ENCODE measurements at places on chromosomes 2 and 18. TPM values are rescaled to one million over a fixed set of nuclear protein-coding genes. Genes with fewer than 3 reads are reported as not detected.
A peak's percentile ranks its signal among the peaks of the same experiment; 100 is the strongest.

- no peak for DNase-seq
- H3K27ac ChIP-seq, result no peak overlapping the region
- peaks cover 28% of the 10 kb centered on the region for H3K36me3 ChIP-seq
- peaks cover 75% of the 10 kb centered on the region for H3K4me1 ChIP-seq
- no peaks in the 10 kb centered on the region for H3K27me3 ChIP-seq
- H3K4me3 ChIP-seq, result no peak overlapping the region
Measured at GRCh38 chr2:239261796-239262483, 138.9 kb downstream of the HDAC4 start.

DNA sequence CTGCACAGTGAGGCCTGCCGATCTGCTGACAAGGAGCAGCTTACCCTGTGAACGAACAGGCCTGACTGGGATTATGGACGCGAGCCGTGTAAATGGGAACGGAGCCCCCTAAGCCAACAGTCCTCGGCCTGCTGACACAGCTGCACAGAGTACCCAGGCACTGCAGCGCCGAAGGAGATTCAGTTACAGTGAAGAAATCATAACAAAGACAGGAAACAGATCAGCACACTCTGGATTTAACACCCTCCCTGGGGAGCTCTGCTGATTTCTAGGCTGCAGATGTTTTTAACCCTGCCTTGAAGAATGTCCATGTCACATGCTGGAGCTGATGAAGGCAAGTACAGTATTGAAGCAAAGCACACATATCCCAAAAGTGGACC, 43.4 kb downstream of the COLEC12 start:
- no peaks in the 10 kb centered on the region for H3K4me1 ChIP-seq
- no peak for DNase-seq
- H3K36me3 ChIP-seq, result no peaks in the 10 kb centered on the region
- H3K27me3 ChIP-seq, result no peaks in the 10 kb centered on the region

GRCh38 chr2:136510244-136510643, 255.1 kb upstream of the THSD7B start:
- H3K36me3 ChIP-seq, result no peaks in the 10 kb centered on the region
- peaks cover 2% of the 10 kb centered on the region for H3K27me3 ChIP-seq
- no peak overlapping the region for H3K4me3 ChIP-seq
- H3K4me1 ChIP-seq, result no peaks in the 10 kb centered on the region
- H3K27ac ChIP-seq, result no peak overlapping the region

DNA sequence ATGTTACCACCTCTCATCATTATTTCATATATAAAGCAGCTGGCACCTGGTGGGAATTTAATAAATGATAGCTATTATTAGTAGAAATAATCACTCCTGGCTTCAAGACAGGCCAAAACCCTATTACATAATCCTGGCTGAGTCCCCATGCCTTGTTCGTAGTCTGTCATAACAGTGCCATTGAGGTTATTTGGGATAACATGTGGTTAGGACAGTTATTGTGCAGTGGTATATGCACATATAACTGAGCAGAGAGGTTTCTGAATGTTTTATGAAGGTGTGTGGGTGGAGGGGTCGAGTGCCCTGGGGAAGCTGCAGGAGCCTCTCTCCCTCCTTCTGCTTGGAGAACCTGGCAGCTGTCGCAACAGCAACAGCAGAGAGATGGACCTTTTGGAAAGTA, 162.4 kb upstream of the NABP1 start:
- no peak for DNase-seq
- H3K4me3 ChIP-seq, result no peak overlapping the region
- H3K36me3 ChIP-seq, result no peaks in the 10 kb centered on the region

DNA sequence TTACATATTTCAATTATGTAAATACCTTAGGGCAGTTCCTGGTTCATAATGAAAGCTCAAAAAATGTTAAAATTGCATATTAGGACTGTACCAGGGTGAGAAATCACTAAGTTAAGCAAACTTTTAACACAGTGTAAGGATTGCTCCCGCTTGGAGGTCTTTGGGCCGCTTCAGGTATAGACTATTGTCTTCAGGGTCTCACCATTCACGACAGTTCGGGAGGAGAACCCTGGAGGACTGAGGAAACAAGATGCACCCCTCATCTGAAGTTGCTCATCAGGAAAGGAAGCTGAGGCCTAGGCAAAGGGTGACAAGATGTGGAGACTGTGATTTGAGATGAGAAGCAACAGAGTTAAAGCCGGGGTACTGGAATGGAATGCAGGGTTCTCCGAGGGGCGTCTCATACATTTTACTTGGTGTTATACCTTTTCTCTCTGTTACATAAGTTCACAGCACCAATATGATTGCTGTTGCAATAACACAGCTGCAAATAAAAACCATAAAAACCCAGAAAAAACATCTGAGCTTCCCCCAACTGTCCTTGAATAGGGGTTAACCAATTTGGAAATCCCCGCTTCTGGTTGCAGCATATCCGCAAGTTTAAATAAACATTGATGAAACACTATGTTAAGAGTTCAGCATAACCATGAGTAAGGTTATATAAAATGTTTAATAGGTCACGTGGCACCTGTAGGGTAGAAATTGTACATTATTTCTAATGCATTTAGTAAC, 40.1 kb downstream of the FBXO48 start:
- H3K36me3 ChIP-seq, result no peaks in the 10 kb centered on the region
- H3K27me3 ChIP-seq, result peaks cover 3% of the 10 kb centered on the region
- DNase-seq, result peak; percentile 52
- H3K4me3 ChIP-seq, result no peak overlapping the region
- H3K4me1 ChIP-seq, result peaks cover 1% of the 10 kb centered on the region

GRCh38 chr2:145753041-145753608, 1233.2 kb upstream of the ZEB2 start:
- no peaks in the 10 kb centered on the region for H3K27me3 ChIP-seq
- H3K4me1 ChIP-seq, result peaks cover 10% of the 10 kb centered on the region
- no peak overlapping the region for H3K4me3 ChIP-seq
- no peak for DNase-seq
- no peak overlapping the region for H3K27ac ChIP-seq

DNA sequence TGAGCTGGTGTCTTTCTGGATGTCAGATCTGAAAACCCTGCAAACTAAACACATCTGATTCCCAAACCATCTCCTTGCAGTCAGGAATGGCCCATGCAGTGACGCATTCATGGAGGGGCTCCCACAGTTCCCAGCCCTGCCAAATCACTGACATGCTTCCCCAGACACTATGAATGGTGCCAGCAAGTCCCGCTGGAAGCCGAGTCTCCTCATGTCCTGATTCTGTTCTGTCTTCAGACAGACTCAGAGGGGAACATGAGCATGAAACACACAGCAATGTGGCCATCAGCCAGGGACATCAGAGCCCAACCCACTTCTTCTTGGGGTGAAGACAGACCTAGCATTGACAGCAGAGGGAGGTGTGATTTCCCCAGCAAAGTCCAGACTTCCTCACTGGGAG, 83.7 kb downstream of the TTC32 start:
- H3K4me1 ChIP-seq, result no peaks in the 10 kb centered on the region
- no peak overlapping the region for H3K27ac ChIP-seq
- no peak for DNase-seq
- H3K27me3 ChIP-seq, result peaks cover 7% of the 10 kb centered on the region

DNA sequence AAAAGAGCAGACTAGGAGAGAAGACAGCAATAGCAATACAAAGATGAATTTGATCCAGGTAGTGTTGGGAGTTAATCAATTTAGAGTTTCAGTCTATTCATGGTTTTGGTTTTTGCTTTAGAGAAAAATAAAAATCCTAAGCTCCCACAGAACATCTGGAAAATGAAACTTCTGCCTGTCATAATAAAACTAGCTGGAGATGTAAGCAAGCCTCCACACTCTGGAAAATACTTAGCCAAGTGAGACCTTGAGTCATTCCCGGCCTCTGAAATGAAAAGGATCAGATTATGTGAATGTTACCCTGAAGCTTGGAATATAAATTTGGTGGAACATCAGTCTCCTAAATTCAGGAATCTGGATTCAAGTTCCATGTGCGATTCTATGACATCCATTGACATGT, 485.6 kb upstream of the SPRED2 start:
- H3K4me3 ChIP-seq, result no peak overlapping the region
- no peaks in the 10 kb centered on the region for H3K27me3 ChIP-seq
- H3K36me3 ChIP-seq, result no peaks in the 10 kb centered on the region
- no peak overlapping the region for H3K27ac ChIP-seq

- peaks cover 4% of the 10 kb centered on the region for H3K27me3 ChIP-seq
- H3K4me1 ChIP-seq, result peaks cover 20% of the 10 kb centered on the region
- H3K4me3 ChIP-seq, result peak overlapping the region; percentile 100
- peaks cover 1% of the 10 kb centered on the region for H3K36me3 ChIP-seq
- H3K27ac ChIP-seq, result peak overlapping the region; percentile 98
- DNase-seq, result peak; percentile 83
Measured at GRCh38 chr2:176001281-176001915, 669 bp downstream of the LNPK start.

DNA sequence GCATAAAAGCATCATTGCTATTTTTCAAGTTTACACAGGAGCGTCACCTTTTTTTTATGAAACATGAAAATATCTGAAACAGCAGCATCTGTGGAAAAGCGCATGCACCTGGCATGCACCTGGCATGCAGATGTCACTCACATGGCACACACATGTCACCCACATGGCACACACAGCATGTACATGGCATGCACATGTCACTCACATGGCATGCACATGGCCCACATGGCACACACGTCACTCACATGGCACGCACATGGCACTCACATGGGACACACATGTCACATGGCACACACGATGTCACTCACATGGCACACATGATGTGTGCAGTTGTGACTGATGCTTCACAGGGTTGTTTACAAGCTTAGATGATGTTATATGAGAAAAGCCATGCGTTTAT, 188.0 kb downstream of the ZNF407 start:
- peaks cover 2% of the 10 kb centered on the region for H3K36me3 ChIP-seq
- H3K4me3 ChIP-seq, result no peak overlapping the region
- DNase-seq, result no peak
- H3K27ac ChIP-seq, result no peak overlapping the region
- no peaks in the 10 kb centered on the region for H3K4me1 ChIP-seq
- no peaks in the 10 kb centered on the region for H3K27me3 ChIP-seq

- H3K36me3 ChIP-seq, result no peaks in the 10 kb centered on the region
- H3K4me3 ChIP-seq, result no peak overlapping the region
- H3K27ac ChIP-seq, result no peak overlapping the region
- H3K27me3 ChIP-seq, result no peaks in the 10 kb centered on the region
- no peaks in the 10 kb centered on the region for H3K4me1 ChIP-seq
Measured at GRCh38 chr2:240303896-240304745, 131.3 kb upstream of the GPC1 start.

DNA sequence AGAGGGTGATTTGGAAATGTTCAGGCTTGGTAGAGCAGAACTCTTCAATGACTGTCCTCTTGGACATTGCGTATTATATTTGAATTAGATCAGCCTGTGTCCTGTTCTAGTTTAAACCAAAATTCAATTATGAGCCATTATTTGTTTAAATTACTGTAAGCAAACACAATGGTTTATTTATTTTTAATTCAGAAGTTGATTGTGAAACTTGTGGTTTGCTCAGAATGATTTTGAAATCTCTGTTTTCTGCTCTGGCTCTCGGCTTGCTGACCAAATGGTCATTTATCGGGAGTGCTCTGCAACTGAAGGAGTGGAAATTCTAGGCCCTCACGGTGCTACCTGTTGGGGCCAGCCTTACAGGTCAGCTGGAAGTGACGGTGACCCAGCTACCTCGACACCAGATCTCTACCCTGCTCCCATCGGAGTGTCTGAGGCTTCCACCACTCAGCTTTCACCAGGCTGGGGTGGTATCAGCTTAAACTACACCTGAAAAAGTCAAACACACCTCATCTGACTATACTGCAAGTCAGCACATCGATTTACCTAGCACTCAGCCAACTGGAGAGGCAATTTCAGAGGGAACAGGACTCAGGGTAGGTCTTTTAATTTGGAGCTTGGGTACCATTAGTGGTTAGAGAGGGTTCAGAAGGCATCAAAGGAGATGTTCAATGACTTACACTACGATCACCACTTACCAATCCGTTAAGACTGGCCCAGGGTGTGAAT, 36.8 kb upstream of the GPD2 start:
- H3K27ac ChIP-seq, result peak overlapping the region; percentile 96
- H3K4me1 ChIP-seq, result peaks cover 36% of the 10 kb centered on the region
- H3K27me3 ChIP-seq, result peaks cover 5% of the 10 kb centered on the region
- H3K36me3 ChIP-seq, result no peaks in the 10 kb centered on the region
- no peak for DNase-seq
- peak overlapping the region; percentile 92 for H3K4me3 ChIP-seq

- peaks cover 23% of the 10 kb centered on the region for H3K4me1 ChIP-seq
- H3K27ac ChIP-seq, result no peak overlapping the region
- no peak for DNase-seq
- no peak overlapping the region for H3K4me3 ChIP-seq
- H3K36me3 ChIP-seq, result peaks cover 12% of the 10 kb centered on the region
Measured at GRCh38 chr2:172082105-172082943, 3.0 kb upstream of the DLX1 start.

The STK17B gene
- total RNA-seq, result 131 TPM

The VAMP8 gene
- 90.9 TPM for total RNA-seq

The SERPINB3 gene
- total RNA-seq, result not detected

The TEKT4 gene
- 0.49 TPM for total RNA-seq

The C1QL2 gene
- total RNA-seq, result not detected

The TTN gene
- 2.8 TPM for total RNA-seq

The LYPD6B gene
- total RNA-seq, result not detected

Data from activated CD4-positive, alpha-beta T cell treated with anti-CD3 and anti-CD28 coated beads, Interleukin-2, amount 10 ng/mL, durations not matched to agents 24 days and 14 days (primary cell).